ENCODE measurements at places on chromosomes 11 and 22.

DNA sequence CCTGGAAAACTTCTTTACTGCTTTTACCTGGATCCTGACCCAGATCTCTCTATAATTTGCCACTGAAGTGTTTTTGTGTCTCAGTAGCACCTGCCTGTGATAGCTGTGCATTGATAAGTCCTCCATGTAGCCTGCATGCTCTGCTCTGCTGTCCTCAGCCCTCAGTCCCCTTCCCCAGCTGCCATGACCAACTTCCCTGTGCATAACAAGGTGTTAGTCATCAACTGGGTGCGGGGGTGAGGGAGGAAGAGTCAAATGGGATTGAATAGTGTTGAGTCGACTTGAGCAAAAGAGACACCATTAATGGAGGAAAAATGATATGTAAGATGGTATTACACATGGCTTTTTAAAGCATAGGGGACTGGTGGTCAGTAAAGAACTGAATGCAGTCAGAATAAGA is 92.2 kb upstream of the PLET1 start:
- DNase-seq: no peak

- no peak for DNase-seq
Observed at GRCh38 chr22:23529166-23530103, 50.7 kb downstream of the IGLL1 start.

DNA sequence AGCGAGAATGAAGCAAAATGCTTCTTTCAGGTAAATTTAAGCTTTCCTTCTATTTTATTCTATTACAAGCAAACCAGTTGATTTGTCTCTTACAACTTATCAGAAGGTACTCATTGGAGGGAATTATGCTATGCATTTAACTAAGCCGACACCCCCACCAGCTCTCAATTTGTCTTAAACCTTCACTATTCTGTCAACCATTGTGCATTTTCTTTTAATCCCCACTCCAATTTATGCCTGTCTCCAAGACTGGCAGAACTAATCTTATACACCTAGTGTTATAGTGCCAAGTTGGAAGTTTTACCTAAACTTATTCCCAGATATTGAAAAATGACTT is 12.5 kb downstream of the TAF1D start:
- DNase-seq: no peak

- no peak for DNase-seq
Observed at GRCh38 chr22:47171441-47172221, 409.2 kb downstream of the TBC1D22A start.

GRCh38 chr11:44963948-44964347 is 13.3 kb upstream of the TP53I11 start:
- DNase-seq: no peak

GRCh38 chr11:60367009-60367408 is 11.3 kb upstream of the MS4A7 start:
- no peak for DNase-seq

DNA sequence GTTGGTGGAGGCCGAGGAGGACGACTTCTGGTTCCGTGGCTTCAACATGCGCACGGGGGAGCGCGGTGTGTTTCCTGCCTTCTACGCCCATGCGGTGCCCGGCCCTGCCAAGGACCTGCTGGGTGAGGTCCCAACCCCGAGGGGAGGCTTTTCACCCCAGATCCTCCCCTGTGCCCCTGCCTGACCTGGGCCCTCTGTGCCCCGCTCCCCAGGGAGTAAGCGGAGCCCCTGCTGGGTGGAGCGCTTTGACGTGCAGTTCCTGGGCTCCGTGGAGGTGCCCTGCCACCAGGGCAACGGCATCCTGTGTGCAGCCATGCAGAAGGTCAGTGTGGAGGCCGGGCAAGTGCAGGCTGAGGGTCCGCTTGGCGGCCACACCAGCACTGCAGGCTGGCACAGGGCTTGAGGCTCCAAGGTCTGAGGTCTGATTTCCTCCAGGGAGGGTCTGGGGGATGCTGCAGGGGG is 5.1 kb downstream of the MAPK8IP2 start:
- DNase-seq: no peak

DNA sequence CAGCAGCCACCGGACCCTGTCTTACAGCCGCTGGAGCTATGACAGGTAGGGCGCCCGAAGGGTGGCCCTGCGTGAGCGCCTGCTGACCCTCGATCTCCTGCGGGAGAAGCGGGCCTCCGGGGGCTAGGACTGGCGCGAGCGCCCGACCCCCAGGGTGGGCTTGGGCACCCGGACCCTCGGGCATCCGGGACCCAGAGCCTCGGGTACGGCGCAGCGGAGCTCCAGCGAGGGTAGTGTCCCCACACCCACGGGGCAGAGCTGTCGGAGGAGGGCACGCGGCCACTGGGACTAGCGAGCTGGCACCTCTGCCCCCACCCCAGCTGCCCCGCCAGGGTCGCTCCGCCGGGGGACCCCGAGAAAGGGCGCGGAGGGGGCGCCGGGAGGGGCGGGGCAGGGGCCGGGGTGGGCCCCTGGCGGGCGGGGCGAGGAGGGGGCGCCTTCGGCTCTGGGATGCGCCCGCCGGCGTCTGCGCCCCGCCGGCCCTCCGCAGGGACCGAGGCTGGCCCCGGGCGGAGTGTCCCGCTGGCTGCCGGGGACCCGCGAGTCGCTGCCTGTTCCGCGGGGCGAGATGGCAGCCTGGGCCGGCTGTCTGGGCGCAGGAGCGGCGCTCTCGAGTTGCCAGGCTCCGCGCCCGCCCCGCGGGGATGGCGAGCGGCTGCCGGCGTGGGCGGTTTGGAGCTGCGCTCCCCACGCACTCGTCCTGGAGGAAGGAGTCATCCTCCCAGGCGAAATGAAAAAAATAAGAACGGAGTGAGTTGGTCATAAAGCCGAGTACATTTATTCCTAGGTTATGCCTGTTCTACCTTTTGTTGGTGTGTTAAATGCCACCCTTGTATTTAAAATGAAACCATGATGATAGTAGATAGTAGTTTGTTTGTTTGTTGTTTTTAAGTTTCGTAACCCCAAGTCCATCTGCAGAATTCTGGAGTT is 32.4 kb downstream of the EIF3F start:
- no peak for DNase-seq

- DNase-seq: no peak
Observed at GRCh38 chr11:83723999-83724398, 437.8 kb upstream of the CCDC90B start.

GRCh38 chr11:67277231-67277961 is 11.1 kb downstream of the GRK2 start:
- DNase-seq: peak; percentile 86

DNA sequence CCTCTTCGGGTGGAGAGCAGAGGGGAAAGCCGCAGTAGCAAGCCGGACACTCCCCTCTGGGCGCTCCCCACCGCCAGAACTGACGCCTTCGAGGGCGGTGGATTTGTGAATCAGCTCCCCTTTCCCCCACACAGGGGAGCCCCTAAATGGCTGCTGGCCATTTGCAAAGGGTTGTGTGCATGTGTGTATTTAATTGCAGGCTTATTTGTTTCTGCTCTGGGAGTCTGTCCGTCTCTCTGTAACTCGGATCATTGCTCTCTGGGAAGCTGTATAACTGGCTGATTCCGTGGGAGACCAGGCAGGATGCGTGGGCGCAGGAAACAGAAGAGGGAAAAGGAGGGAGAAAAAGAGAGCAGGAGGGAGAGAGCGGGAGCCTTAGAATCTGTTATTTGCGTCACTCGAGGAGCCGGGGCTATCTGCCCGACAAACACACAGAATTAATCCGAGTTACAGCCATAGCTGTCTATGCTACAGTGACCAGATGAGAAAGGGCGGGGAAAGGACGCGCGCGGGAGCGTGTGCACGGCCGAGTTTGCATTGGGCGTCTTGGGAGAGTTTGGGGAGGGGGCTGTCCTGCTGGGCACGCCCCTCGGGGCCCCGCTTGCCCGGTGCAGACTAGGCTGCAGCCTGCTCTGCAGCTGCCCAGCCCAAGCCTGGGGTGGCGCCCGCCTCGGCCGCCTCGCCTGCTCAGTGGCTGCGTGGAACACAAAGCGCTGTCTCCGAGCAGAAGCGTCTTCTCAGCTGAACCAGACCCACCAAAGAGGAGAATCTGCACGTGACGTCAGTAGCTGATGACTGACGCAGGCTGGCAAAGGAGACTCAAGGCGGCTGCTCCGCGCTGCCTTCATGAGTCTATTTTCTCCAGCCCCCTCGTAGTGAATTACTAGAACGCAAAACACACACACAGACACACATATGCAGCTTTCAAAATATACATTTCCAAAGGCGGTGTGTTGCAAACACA is 105.3 kb upstream of the HSD17B12 start:
- no peak for DNase-seq

DNA sequence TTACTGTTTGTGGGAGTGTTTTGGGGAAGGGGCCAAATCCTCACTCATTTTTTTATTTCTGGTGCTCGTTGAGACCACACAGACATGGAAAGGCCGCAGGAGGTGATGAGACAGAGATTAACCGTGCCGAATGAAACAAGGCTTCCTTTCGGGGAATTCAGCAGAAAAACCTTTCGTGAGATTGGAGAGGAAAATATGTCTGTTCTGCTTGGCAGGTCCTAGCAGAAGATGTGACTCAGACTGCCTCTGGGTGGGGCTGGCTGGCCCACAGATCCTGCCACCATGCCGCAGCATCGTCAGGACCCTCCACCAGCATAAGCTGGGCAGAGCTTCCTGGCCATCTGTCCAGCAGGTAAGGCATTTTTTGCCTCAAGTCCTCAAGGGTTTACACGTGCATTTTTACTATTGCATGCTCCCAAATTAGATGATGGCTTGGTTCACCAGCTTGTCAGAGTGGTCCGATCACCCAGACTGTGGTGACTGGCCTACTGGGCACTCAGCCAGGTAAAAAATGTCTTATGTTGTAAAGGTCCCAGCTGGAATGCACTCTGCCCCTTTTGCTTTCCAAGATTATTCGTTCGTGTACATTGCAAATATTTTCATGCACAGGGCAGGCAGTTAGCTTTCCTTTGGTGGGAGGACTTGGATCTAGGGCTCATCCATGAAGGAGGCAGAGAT is 1.5 kb downstream of the DDB2 start:
- DNase-seq: peak; percentile 46

DNA sequence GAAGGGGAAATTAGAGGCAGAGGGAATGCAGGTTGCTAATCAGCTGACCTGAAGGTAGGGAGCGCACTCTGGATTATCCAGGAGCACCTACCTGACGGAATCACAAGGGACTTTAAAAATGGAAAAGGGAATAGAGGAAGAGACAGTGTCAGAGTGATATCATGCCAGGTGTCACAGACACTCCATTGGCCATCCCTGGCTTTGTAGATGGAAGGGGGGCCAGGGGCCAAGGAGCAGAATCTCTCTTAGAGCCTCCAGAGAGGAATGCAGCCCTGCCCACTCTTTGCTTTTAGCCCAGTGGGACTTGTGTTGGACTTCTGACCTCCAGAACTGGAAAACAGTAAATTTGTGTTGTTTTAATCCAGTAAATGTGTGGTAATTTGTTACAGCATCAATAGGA is 37.9 kb downstream of the DKK3 start:
- DNase-seq: no peak

DNA sequence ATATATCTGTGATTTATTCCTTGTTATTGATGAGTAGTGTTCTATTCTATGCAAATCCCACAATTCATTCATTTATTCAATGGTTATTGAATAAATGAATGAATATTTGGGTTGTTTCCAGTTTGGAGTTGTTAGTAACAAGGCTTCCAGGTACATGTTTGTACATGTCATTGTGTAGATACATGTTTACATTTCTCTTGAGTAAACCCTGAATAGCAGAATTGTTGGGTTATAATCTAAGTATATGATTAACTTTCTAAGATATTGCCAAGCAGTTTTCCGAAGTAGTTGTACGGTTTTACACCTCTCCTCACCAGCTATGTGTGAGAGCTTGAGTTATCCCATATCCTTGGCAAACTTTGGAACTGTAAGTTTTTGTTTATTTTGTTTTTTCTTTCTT is 18.5 kb upstream of the OR8G1 start:
- DNase-seq: no peak

DNA sequence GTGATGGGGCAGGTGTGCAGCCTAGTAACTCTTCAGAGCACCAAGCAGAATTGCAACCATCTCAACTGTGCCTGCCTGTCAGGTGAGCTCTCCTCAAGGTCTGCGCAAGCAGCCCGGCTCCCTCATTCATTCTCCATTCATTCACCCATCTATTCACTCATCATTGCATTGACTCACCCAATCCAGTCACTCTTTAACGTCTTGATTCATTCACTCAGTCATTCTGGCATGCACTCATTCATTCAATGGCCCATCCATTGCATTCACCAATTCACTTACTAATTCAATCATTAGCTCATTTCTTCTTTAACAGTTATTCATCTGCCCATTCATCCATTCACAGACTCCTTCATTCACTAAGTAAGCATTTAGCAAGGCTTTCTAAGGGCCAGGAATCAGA is 111.8 kb downstream of the PDE2A start:
- no peak for DNase-seq

DNA sequence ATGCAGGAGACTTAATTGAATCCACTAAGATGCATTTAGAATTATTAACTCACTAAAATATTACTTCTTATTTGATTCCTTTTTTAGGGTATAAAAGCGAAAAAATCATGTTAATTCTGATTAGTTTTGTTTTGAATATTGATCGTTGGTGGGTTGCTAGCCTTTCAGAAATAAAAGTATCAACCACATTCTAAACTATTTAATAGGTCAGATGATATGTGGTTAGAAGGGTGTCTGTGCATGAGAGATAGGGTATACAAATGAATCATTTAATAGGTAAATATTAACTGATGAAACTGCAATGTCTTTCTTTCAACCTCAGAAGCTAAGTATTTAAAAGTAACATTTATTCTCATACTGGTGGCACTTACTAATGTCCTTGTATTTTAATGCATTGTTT is 515.1 kb downstream of the CNTN5 start:
- no peak for DNase-seq

- DNase-seq: no peak
Observed at GRCh38 chr11:3104961-3105790, 48.0 kb upstream of the CARS1 start.

DNA sequence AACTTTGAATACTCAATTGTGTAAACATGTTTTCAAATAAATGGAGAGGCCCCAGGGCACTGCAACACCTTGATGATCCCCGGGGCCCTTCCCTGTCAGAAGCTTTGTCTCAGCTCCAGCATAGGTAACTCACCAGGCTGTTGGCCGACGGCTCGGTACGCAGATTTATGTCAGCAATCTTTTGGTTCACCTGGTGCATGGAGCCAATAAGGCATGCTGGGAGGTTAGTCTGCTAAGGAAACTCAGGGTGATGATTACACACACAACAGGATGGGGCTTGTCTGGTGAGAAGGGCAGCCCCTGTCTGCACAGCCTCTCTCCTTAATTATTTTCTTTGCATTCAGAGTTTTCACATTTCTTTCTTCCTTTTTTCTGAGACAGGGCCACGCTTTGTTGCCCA is 10.8 kb downstream of the FAM227A start:
- no peak for DNase-seq

All from stimulated activated CD8-positive, alpha-beta memory T cell treated with anti-CD3 and anti-CD28 coated beads, Interleukin-7, amount 100 ng/mL, for 48 hours (primary cell).